Iris pigment epithelial cell (primary cell): ENCODE measurements at places on chromosomes 2 and 18.

- no peak for DNase-seq
Observed at GRCh38 chr2:160650196-160651118, 156.8 kb upstream of the RBMS1 start.

GRCh38 chr2:78115291-78115690 is 593.1 kb upstream of the LRRTM4 start:
- DNase-seq: no peak

GRCh38 chr2:39733070-39733674 is 45.9 kb downstream of the THUMPD2 start:
- DNase-seq: no peak

DNA sequence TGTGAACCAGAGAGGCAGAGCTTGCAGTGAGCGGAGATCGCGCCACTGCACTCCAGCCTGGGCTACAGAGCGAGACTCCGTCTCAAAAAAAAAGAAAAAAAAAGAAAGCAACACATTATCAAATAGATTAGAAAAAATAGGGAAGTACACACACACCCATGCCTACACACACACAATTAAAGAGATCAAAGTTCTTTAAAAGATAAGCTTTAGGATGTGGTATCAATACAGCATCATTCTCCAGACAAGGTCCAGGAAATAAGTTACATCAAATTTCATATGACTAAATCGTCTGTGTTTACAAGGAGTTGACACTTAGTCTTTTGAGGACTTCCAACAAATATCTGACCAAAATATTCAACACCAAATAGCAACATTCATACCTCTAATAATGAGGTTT is 25.7 kb downstream of the PGAP1 start:
- DNase-seq: no peak

DNA sequence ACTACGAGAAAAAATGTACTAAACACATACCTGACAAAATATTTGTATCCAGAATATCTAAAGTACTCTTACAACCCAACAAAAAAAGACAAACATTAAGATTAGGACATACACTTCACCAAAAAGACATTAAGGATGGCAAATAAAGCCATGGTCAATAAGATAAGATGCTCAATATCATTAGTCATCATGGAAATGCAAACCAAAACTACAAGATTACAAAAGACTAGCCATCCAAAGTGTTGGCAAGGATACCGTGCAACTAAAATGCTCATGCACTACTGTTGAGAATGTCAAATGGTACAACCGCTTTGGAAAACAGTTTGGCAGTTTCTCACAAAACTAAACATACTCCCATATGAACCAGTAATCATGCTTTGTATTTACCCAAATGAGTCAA is 29.7 kb downstream of the MAP3K2 start:
- peak; percentile 42 for DNase-seq

DNA sequence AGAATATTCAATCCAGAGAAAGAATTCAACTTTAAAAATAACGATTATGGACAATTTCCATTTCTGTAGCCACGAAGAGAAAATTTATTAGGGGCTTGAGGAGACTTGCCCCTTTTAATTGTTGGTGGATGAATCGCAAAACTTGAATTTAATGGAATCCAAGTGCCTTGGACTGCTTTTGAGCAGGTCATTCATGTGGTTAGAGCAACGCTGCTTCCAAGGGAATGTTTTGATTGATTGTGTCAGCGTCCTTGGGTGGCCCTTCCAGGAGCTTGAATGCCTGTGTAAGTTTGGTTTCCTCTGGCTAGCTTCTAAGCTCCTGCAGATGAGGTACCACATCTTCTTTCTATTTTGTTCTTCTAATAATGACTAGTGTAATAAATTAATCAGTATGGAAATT is 213.4 kb downstream of the LTBP1 start:
- peak; percentile 83 for DNase-seq

- DNase-seq: no peak
Observed at GRCh38 chr2:210496512-210496911, 20.0 kb upstream of the LANCL1 start.

- DNase-seq: no peak
Observed at GRCh38 chr18:49227441-49228165, 232.8 kb downstream of the DYM start.

DNA sequence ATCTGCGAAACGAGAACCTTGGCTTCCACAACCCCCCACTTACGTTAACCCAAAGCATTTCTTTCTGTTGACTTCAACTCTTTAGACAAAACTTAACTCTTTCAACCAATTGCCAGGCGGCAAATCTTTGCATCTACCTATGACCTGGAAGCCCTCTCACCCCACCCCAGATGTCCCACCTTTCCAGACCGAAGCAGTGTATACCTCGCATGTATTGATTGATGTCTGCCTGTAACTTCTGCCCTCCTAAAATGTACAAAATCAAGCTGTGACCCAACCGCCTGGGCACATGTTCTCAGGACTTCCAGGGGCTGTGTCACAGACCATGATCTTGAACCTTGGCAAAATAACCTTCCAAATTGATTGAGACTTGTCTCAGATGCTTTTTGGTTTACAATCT is 12.3 kb downstream of the AQP12B start:
- no peak for DNase-seq

GRCh38 chr2:68537809-68538208 is 70.4 kb downstream of the APLF start:
- DNase-seq: peak; percentile 23

- DNase-seq: no peak
Observed at GRCh38 chr2:103942199-103942598, 911.7 kb upstream of the POU3F3 start.

DNA sequence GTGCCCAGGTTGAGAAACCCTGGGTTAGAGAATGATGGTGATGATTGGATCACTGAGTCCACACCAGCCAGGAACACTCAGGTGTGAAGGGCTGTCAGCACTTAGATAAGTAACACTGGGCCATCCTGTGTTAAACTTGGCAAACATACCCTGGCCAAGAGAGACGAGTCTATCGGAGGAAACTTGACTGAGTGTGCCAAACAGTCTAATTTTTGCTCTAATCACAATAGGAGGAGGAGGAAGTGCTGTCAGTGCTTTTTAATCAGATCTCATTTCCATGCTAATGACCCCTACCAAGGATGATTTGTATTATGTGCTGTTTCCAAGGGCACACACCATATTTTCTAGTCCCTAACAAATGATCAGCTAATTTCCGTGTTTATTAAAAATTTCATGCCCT is 63.8 kb upstream of the SEC11C start:
- no peak for DNase-seq
